ENCODE measurements at places on chromosomes 7 and 10. TPM values are rescaled to one million over a fixed set of nuclear protein-coding genes. Genes with fewer than 3 reads are reported as not detected.

The TMEM225B gene
- 0.41 TPM for polyA plus RNA-seq

The ABCB4 gene
- polyA plus RNA-seq: 5.4 TPM

The TRPV5 gene
- polyA plus RNA-seq: not detected

The BET1 gene
- 19.1 TPM for polyA plus RNA-seq

Data from right cardiac atrium (tissue), 5 donors.